ENCODE measurements at places on chromosomes 5 and 9.
A peak's percentile ranks its signal among the peaks of the same experiment; 100 is the strongest.

- no peak for DNase-seq
These were observed 26.6 kb upstream of the POMT1 start for GRCh38 chr9:131475956-131476776.

- no peak for DNase-seq
These were observed 141.9 kb downstream of the PBX3 start for GRCh38 chr9:125889112-125889475.

- no peak for DNase-seq
These were observed 93.2 kb downstream of the MRPL36 start for GRCh38 chr5:1706428-1706827.

- DNase-seq = no peak
These were observed 34.2 kb downstream of the AOPEP start for GRCh38 chr9:94760660-94761059.

DNA sequence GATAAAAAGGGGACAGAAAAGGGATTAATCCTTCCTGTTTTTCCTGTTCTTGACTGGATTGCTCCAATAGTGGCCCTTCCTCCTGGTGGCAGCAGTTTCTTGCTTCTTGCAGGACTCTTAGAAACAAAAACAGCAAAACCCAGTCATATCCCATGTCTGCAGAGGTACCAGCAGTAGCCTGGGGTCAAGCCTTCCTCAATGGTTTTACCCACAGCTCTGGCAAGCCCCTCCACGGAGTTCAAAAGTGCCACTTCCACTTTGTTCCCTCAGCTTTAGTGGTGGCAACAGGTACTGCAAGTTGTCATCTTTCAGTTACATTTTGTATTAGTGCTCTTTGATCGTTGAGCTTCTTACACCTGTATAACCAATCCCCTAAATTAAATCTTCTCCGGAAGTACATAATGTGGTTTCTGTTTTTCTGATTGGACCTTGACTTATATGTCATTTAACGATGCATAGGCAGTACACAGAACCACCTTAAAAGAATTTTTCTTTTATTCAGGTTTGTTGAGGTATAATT is 8.7 kb upstream of the RANBP6 start:
- peak; percentile 63 for DNase-seq

GRCh38 chr9:127971357-127972235 is 9.2 kb downstream of the EEIG1 start:
- peak; percentile 25 for DNase-seq

DNA sequence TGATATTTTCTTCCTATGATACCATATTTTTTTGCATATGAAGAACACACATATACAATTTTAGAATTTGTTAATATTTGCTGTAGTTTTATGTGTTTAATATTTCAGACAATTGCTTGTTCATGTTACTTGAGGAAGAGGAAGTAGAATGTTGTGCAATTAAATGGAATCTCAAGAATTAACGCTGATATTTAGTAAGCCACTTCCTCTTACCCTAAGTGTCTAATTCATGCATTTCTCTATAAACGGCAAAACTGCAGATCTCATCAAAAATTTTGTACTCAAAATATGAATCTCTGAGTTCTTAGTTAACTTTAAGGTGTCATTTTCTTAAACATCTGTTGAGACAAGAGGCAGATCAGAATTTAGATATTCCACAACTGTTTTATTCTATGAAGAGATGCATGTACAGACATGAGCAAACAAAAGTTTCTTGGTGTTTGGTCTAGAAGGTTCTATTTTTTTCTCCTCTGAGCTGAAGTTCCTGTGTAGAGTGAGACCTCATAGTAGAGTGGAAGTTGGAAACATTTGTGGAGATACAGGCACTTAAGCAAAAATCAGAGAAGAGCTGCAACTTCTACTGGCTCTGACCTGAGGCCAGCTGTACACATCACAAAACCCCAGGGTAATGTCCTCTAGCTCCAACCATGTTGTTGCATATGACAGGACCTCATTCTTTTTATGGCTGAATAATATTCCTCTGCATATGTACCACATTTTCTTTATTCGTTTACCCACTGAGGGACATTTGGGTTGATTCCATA is 16.6 kb upstream of the TGFBI start:
- DNase-seq = peak; percentile 74

GRCh38 chr5:178198706-178199105 is 5.6 kb upstream of the HNRNPAB start:
- DNase-seq = no peak

DNA sequence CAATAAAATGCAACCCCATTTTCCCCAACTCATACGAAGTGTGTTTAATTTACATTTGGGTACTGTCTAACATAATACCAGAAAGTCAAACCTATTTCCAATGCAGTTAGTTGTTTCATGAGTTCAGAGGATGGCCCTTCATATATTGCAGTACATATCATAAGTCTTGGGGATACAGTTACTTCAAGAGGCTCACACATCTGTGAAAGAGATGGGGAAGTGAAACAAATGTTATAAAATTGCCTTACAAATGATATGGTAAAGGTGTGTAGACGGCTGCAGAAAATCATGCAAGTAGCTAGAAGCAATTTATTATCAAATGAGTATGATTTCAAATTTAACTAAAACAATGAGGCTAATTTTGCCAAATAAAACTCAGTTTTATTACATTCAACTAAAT is 219.0 kb upstream of the CDH12 start:
- DNase-seq = no peak

DNA sequence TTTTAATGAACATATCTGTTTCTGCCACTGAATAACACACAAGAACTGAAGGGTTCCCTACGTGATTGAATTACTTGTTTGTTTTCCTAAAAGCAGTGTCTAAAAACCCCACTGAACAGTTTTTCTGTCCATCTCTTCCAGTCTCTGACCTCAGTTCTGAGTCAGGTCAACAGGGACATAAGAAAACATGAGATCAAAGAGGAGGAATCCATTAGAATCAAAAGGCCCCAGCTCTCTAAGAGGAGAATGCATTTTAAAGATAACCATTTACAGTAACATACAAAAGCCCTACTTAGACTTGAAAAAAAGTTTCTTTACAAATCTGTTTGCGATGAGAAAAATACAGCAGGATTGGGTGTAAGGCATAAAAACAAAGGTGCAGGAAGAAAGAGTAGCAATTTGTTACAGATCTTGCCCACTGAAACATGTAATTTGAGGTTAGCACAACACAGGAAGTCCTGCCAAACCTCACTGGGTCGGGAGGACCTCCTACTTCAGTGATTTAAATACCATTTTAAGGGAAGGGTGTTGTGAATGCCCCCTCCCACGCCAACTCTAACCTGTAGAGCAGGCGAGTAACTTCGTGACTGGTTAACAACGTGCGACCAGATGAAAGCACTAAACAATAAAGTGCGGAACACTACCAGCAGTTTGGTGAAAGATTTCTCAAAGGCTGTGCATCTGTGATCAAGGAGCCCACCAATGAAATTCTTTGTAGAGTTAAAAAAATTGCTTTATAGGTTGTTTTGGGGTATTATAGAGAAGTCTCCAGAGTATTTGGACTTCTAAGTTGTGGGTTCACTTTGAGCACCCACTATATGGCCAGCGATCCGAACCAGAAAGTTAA is 1.3 kb downstream of the QSOX2 start:
- DNase-seq = peak; percentile 70

DNA sequence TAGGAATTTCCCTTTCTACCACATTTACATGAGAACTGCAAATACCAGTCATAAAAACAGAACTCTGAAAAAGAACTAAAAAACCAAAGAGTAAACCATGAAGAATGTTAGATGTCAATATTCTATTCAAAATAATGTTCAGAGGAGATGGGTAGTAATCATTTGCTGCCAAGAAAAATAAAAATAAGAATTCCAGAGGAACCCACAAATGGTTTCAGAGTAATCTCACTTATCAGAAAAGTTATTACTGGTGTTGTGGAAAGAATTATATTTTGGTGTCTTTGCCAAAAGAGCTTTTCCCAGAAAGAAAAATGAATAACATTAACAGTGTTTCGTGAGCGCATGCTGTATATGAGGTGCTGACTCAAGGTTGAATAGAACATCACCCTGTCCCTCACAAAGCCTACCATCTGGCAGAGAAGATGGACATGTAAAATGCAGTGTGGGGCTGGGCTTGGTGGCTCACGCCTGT is 35.6 kb downstream of the GPR21 start:
- no peak for DNase-seq

GRCh38 chr5:146818822-146819221 is 59.7 kb downstream of the PPP2R2B start:
- DNase-seq = no peak

GRCh38 chr5:143376911-143377813 is 26.3 kb downstream of the NR3C1 start:
- DNase-seq = peak; percentile 22

DNA sequence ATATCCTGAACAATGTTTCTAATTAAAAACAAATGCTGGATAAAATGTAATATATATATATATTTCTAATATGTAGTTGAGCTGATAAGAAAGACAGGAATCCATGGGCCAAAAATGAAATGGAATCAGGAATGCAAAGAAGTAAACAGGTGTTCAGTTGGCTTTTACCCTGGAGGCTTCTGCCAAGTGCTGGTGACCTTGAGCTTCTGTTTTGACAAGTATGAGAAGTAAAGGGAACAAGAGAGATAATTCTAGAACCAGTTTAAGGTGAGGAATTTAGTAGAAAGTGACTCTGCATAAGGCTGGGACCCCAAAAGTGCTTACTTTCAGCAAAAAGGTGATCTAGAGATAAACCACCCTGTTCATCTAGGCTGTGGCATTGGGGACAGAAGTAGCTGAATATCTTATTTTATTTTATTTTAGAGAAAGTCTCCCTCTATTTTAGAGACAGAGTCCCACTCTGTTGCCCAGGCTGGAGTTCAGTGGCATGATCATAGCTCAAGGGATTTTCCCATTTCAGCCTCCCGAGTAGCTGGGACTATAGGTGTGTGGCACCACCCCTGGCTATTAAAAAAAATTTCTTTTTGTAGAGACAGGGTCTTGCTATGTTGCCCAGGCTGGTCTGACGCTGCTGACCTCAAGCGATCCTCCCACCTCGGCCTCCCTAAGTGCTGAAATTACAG is 27.0 kb downstream of the DCAF10 start:
- DNase-seq = no peak

DNA sequence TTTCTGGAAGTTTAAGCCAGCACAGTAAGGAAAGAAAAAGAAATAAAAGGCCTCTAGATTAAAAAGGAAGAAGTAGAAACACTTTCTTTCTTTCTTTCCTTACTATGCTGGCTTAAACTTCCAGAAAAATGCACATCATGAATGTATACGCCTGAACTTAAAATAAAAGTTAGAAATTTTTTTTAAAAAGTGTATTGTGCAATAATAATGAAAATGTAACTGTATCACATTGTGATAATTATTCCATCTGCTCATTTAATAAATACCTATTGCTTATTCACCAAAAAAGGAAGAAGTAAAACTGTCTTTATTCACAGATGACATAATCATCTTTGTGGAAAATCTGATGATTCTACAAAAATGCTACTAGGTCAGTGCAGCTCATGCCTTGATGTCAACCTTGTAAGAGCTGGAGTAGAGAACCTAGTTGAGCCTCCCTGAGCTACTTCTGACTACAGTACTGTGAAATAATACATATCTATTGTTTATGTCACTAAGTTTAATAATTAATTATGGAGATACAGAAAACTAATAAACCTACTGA is 49.4 kb downstream of the MCTP1 start:
- DNase-seq = no peak

DNA sequence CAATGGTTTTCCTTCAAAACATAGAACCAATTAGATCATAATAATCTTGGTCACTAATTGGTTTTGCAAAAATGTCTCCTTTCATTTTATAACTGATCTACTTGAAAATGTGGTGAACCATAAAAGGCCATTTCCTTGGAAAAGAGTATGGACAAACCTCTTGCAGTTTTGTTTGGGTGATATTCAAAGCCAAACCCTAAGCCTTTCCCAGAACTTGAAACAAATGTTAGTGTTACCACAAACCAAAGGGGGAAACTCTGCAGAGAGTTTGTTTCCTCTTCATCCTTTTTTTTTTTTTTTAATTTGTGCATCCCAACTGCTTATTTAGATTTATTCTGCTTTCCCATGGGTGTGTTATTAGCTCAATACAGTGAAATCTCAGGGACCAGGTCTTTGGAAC is 204.4 kb upstream of the ADAMTSL1 start:
- no peak for DNase-seq

DNA sequence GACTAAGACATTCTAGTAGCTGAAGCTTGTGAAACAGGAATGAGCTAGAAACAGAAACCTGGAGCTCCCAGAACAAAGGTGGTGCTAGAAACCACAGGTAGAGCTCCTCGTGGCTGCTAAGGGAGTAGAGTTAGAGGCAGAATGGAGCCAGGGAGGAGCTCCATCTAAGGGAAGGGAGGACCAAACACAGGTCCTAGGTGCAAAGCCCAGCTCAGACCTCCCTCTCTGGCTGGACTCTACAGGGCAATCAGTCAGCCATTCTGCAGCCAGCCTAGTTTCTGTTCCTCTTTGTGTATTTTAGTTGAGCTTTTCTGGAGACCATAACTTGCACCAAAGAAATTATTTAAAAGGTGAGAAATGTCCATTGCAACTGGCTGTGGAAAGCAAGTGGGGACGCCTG is 70.4 kb downstream of the CRB2 start:
- DNase-seq = peak; percentile 15

Measured in NB4 (cell line).